Cerebellum (tissue), 4 donors: ENCODE measurements at places on chromosomes 12 and 14.

- DNase-seq = no peak
These were observed 57.3 kb downstream of the DAD1 start for GRCh38 chr14:22531451-22532344.

DNA sequence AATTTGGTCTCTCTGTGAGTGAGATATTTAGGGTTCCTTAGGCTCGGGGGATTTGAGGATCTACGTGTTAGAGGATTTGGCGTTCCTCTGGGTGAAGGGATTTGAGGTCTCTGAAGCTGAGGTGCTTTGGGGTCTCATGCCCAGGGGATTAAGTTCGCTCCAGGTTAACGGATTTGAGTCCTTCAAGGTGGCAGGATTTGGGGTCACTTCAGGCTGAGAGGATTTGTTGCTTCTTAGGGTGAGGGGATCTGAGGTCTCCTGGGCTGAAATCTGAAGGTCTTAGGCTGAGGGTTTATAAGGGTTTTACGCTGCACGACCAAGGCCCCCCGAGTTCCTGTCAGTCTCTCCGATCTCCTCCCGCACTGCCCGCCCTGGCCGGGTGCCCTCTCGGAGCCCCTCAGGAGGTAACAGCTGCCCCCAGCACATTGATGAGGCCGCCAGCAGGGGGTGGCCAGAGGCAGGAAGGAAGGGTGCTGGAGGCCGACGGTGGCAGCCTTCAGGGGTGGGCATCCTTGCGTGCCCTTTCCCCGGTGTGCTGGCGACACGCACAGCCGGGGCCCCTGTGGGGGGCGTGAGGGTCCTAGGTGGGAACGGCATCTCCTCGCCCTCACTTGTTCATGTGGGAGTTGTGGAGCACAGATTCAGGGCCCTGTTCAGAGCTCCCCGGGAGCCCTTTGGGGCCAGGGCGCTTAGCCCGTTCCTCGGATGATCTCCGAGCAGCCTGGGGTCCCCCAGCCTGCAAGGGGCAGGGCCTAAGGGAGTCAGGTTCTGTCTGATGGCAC, 14.3 kb downstream of the CEP170B start:
- DNase-seq = no peak

- DNase-seq = no peak
These were observed 213.3 kb downstream of the EPS8 start for GRCh38 chr12:15575671-15576541.

- no peak for DNase-seq
These were observed 319.7 kb downstream of the ADGRD1 start for GRCh38 chr12:131273291-131273845.

GRCh38 chr14:74596741-74597450, 15.1 kb downstream of the LTBP2 start:
- no peak for DNase-seq

DNA sequence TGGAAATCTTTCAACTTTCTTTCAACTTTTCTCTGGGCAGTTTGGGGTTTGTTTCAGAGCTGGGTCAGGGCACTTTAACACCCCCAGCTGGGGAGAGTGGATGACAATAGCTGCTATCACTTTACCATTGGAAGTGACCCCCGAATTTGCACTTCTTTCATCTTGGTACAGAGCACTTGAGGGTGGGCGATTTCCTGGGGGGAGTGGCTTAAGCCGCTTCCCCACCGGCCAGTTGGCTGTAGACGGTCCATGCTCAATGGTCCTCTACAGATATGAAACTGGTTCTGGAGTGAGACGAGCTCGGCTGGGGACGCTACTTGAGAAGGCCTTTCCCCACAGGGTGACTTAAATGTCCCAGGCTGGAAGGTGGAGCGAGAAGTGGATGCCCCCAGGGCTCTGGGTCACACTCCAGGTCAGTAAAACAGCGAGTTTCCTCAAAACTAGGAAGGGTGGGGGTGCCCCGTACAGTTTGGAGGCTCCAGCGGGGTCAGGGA, at the start of gene VRTN:
TSS of gene VRTN (plus strand) at position 231 of the 494 bp plus-strand sequence. CDS start 8,313 bp downstream, outside the sequence.
- DNase-seq = no peak

DNA sequence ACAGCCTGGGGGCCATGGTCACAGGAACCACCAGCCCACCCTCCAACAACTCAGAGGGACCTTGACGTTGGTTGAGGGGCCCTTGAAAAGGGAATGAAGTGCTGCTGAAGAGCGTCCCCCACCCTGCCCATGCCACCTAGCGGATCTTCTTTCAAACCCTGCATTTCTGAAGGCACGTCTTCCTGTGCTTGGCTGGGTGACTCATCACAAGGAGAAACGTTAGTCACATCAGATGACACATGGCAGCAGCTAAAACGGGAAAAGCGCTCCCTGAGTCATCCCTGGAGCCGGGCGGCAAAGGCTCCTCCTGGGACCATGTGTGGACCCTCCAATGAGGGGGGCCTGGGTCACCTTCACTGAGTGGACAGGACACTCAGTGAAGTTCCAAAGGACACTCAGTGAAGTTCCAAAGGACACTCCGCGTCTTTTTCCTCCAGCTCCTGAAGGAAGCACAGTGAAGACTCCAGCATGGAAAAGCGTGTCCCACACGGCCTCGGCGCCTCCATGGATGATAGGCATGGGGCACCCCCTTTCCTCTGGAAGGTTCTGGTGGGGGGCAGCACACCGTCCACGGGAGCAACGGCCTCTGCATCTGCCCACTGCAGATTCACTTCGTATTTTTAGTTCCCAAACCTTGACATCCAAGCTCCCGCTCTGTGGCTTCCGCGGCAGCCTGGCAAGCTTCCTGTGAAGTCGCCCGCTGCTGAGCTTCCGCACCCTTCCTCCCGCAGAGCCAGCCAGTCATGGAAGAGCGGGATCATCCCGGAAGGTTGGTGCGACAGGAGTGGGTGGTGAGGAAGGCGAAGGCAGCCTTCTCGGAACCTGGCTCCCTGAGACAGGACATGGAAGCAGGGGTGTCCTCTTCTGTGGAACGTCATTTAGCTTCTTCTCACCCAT, 383.4 kb downstream of the VRK1 start:
- no peak for DNase-seq

GRCh38 chr12:113524495-113524894, 52.8 kb upstream of the LHX5 start:
- no peak for DNase-seq

DNA sequence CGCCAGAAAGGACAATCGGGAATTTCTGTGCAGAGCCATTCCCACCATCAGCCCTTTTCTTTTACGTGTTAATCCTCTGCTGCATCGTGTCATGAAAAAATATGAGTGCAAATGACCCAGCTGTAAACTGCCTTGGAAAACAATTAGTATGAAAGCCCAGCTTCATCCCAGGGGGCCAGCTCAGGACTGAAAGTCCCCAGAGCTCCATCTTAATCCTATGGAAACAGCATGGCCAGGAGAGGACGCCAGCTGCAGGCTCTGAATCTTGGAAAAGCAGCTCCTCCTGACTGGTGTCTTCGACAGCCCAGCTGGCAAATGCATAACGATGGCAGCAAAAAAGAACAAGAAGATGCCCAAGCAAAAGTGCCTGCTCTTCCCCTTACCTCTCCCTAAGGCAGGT, 191.5 kb downstream of the NTF3 start:
- DNase-seq = no peak

- no peak for DNase-seq
These were observed 30.0 kb downstream of the NCKAP5L start for GRCh38 chr12:49798248-49798647.

DNA sequence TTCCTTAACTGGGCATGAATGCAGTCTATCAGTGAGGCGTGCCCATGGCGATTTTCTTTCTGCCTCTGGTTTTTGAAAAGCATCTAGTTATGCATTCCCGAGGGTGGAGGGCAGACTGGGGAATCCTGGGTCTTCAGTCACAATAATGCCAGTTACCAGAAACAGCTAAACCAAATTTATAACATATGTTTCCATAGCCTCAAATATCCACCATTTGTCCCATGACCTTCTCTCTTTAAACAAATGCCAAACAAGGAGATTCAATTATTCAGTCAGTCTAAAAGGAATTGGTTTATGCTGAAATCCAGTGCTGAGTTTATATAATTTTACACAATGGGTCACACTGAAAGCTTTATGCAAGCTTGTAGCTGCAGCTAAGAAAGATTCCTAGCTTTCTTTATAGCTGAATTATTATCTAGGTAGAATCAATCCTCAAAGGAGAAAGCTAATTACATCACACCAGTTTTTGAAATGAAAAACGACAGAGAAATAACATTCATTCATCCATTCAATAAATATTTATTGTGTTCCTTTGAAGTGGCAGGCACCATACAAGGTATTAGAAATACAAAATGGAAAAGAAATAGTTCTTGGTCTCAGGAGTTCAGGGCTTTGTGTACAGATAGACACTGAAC, 131.3 kb upstream of the RAP1B start:
- DNase-seq = no peak

GRCh38 chr12:88141774-88142609, at the start of the genes CEP290 and TMTC3:
CEP290 (minus strand) TSS chr12:88142088; CDS start chr12:88141307, 781 bp downstream.
TMTC3 (plus strand) TSS chr12:88142307; CDS start chr12:88148316, 6,009 bp downstream.
- DNase-seq = peak; percentile 94

GRCh38 chr14:61364243-61364642, 42.9 kb downstream of the PRKCH start:
- DNase-seq = no peak

- DNase-seq = no peak
These were observed 146.9 kb downstream of the PHETA1 start for GRCh38 chr12:111222027-111222414.

DNA sequence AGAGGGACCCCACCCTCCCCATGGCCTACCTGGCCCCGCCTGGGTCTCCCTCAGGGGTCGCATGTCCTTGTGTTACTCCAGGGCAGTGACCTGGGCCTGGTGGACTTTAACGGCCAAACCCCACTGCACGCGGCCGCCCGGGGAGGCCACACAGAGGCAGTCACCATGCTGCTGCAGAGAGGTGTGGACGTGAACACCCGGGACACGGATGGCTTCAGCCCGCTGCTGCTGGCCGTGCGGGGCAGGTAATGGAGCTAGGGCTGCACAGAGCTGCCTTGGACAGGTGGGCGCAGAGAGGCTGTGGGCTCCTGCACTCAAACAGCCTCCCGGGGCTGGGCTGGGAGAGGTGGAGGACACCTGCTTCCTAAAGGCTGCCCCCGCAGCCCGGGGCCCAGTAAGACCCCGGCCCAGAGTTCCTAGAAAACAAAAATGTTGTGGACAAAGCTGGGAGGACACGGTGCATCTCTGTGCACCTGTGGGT, 21.6 kb downstream of the ASPG start:
- DNase-seq = no peak

- no peak for DNase-seq
These were observed 64.8 kb upstream of the CMKLR1 start for GRCh38 chr12:108403952-108404351.

GRCh38 chr12:31736472-31736871, 7.7 kb upstream of the AMN1 start:
- no peak for DNase-seq

GRCh38 chr12:91695964-91696363, 449.7 kb downstream of the BTG1 start:
- DNase-seq = no peak

GRCh38 chr12:53105712-53106439, 2.6 kb downstream of the SOAT2 start:
- DNase-seq = no peak

GRCh38 chr12:128137140-128137539, 129.8 kb upstream of the TMEM132C start:
- no peak for DNase-seq

DNA sequence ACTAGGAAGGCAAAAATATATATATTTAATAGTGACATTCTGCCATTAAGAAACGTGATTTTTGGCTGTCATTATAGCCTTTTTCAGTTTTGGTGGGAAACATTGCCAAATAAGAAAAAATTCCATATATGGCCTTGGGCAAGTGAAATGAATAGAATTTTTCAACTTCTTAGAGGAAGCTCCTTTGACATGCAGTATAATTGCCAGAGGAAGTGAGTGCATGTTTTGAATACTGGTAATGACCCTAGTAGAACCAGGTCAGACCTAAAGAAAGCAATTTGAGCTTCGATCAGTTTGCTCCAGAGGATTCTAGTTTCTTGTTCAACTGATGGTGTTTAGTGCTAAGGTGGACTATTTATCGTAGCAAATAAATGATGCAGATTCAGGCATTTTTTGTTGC, 26.2 kb upstream of the TRIM9 start:
- DNase-seq = no peak

GRCh38 chr14:59278111-59278510, 89.6 kb downstream of the DAAM1 start:
- no peak for DNase-seq

GRCh38 chr14:71716041-71716772, 216.0 kb upstream of the RGS6 start:
- no peak for DNase-seq

- peak; percentile 70 for DNase-seq
These were observed 102.5 kb downstream of the FGD4 start for GRCh38 chr12:32501835-32502333.

- DNase-seq = peak; percentile 17
These were observed 85.7 kb downstream of the DUSP16 start for GRCh38 chr12:12476857-12477531.

- peak; percentile 83 for DNase-seq
These were observed 18.0 kb upstream of the CTDSP2 start for GRCh38 chr12:57864442-57865083.

DNA sequence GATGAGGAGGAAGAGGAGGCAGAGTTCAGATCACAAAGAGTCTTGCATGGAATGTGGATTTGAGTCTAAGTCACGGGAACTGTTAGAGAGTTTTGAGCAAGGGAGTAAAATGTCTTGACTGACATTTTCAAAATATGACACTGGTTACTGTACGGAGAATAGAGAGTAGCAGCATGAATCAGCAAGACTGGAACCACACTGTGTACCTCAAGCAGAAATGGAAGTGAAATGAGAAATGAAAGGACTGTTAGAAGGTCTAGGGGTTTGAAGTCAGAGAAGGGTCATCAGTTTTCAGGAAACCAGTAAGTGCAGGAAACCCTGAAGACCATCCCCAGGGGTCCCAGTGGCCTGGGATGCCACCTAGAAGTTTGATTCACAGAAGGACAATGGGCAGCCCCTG, 236.3 kb downstream of the GALC start:
- DNase-seq = no peak

DNA sequence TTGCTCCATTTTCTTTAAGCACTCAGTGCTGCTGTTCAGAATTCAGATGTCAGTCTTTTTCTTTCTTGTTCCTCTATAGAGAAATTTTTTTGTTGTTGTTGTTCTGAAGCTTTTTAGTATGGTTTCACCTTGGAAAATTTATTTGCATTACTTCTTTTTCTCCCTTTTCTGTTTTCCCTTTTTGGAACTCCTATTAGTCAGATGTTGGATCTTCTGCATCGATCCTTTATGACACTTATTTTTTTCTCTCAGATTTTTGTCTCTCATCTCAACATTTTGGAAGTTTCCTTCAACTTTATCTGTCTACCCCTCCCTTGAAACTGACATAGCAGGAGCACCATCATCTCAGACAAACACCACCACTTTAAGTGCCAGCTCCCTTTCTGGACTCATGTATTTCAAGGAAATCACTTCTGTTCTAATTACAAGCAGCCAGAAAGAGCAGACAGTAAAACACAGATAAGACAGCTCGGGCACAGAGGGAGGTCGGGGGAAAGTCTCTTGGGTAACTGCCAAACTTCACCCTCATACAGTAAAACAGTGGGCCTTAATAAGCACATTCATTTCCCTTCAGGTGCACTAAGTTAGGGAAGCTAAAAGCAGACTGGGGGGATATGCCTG, 222.7 kb upstream of the PLXNC1 start:
- DNase-seq = no peak

- DNase-seq = no peak
These were observed 1.4 kb upstream of the FOXN3 start for GRCh38 chr14:89418452-89418851.
